ENCODE measurements at places on chromosomes 16 and 17. TPM values are rescaled to one million over a fixed set of nuclear protein-coding genes. Genes with fewer than 3 reads are reported as not detected.

The CD300C gene
- polyA plus RNA-seq, result 1.1 TPM

The RUNDC3A gene
- polyA plus RNA-seq, result 2.5 TPM

The FBXL20 gene
- polyA plus RNA-seq, result 1.8 TPM

- H3K4me3 ChIP-seq, result no peak overlapping the region
- peaks cover 17% of the 10 kb centered on the region for H3K4me1 ChIP-seq
- H3K27me3 ChIP-seq, result no peaks in the 10 kb centered on the region
- H3K27ac ChIP-seq, result peak overlapping the region; percentile 52
- DNase-seq, result peak; percentile 63
- H3K36me3 ChIP-seq, result no peaks in the 10 kb centered on the region
These were observed 12.9 kb downstream of the TRIM37 start for GRCh38 chr17:59093702-59094231.

DNA sequence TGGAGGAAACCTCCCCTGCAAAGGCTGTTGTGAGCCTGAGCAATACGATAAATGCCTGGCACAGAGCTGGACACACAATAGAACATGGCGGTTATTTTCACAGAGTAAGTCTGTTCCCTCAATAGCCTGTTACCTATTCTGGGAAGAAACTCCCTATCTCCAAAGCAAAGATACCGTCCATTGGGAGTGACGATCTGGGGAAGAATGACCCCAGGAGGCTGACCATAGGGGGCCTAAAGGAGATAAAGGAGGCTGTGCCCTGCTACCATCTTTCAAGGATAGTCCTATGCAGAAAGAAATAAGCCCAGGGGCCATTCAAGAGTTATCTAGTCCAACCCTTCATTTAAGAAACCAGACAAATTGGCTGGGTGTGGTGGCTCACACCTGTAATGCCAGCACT lies 4.1 kb upstream of the AXIN2 start:
- H3K36me3 ChIP-seq, result no peaks in the 10 kb centered on the region
- no peak for DNase-seq
- H3K27ac ChIP-seq, result peak overlapping the region; percentile 74
- H3K4me1 ChIP-seq, result no peaks in the 10 kb centered on the region
- no peak overlapping the region for H3K4me3 ChIP-seq
- no peaks in the 10 kb centered on the region for H3K27me3 ChIP-seq

- H3K4me3 ChIP-seq, result no peak overlapping the region
- H3K36me3 ChIP-seq, result peaks cover 73% of the 10 kb centered on the region
- no peaks in the 10 kb centered on the region for H3K27me3 ChIP-seq
These were observed 21.1 kb upstream of the SPATA32 start for GRCh38 chr17:45282683-45283644.

The FMNL1 gene
- polyA plus RNA-seq, result 9.2 TPM

DNA sequence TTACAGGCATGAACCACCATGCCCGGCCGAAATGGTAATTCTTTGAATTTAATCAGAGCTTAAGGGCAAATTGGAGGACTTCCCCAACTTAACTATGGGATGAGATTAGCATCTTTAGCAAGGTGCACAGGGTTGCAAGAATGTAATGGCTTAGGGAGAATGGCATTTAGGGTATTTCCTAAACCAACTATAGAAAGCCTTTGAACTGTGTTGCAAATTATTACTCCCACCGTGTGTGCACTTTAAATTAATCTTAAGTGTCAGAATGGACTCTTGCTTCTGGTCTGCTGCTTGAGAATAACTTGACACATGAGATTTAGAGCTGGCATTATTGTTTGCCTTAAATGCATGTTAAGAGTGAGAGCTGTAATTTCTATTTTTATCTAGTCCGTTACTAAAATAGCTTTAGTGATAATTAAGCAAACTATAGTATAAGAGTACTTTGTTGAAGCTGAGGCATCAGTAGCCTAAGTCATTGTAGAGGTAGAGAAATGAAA lies 59.8 kb downstream of the TUBD1 start:
- H3K27me3 ChIP-seq, result no peaks in the 10 kb centered on the region
- no peak for DNase-seq
- no peaks in the 10 kb centered on the region for H3K36me3 ChIP-seq
- peak overlapping the region; percentile 36 for H3K27ac ChIP-seq
- peaks cover 58% of the 10 kb centered on the region for H3K4me1 ChIP-seq

GRCh38 chr17:82808921-82809905 lies 30.6 kb downstream of the ZNF750 start:
- peaks cover 33% of the 10 kb centered on the region for H3K36me3 ChIP-seq
- DNase-seq, result no peak
- no peak overlapping the region for H3K4me3 ChIP-seq

GRCh38 chr17:34412534-34412933 lies 49.5 kb upstream of the CCL1 start:
- no peak overlapping the region for H3K27ac ChIP-seq
- DNase-seq, result no peak
- H3K27me3 ChIP-seq, result peaks cover 9% of the 10 kb centered on the region
- H3K4me3 ChIP-seq, result no peak overlapping the region

The SCN4A gene
- polyA plus RNA-seq, result 0.52 TPM

GRCh38 chr17:7235693-7236665 lies 1.7 kb upstream of the DVL2 start:
- peaks cover 18% of the 10 kb centered on the region for H3K36me3 ChIP-seq
- H3K27ac ChIP-seq, result peak overlapping the region; percentile 92
- no peak overlapping the region for H3K4me3 ChIP-seq

DNA sequence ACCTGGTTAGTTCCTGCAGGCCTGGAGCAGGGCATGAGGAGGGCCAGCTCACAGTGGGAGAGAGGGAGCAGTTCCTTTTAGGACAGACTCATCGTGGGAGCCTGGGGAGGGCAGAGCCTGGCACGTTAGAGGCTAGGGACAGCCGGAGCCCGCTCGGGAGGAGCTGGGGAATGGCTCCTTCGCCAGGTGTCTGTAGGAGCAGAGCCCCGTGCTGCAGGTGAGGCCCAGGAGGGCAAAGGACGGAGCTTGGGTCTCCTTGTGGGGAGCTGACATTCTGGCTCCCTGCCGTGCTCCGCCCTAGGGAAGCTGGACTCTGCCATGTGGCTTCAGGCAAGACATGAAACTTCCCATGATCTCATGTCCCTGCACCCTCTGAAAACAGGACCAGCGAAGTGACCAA lies 18.7 kb upstream of the MTSS2 start:
- no peaks in the 10 kb centered on the region for H3K27me3 ChIP-seq
- DNase-seq, result no peak
- H3K4me3 ChIP-seq, result no peak overlapping the region
- H3K36me3 ChIP-seq, result no peaks in the 10 kb centered on the region

The KRT31 gene
- polyA plus RNA-seq, result not detected

The NXN gene
- 8.4 TPM for polyA plus RNA-seq

DNA sequence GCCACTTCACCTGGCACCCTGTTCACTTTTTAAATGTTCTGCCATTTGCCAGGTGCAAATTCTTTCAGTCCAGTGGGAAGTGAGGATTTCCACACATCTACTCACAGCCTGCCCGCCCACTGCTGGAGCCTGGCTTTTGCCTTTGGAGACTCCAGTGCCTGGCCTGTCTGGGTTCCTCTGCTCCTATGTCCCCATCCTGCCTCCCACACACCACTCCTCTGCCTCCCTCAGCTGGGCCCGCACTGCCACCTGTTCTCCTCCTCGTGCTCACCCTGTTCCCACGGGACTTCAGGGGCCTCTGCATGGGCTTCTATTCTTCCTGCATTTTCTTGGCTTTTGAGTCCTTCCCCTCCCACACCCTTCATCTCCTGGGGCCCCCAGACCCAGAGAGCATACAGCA lies 7.9 kb upstream of the NDRG4 start:
- H3K27ac ChIP-seq, result no peak overlapping the region
- no peaks in the 10 kb centered on the region for H3K36me3 ChIP-seq
- DNase-seq, result no peak
- peaks cover 6% of the 10 kb centered on the region for H3K4me1 ChIP-seq
- no peak overlapping the region for H3K4me3 ChIP-seq

The ACSM2B gene
- not detected for polyA plus RNA-seq

DNA sequence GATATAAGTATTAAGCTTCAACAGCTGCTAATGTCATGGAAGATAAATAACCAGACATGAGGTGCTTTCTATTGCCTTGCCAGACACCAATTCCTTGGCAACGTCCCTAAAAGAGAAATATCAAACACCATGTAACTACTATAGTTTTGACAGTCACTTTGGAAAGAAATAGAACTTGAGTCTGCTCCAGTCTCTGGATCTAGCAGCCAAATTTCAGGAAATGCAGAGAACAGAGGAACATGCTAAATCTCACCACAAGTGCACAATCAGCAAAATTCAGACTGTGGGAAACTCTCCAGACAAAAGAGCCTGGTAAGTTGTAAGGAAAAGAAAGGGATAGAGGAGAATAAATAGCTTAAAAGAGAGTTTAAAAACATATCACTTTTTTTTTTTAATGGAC lies 28.4 kb upstream of the TANC2 start:
- H3K36me3 ChIP-seq, result no peaks in the 10 kb centered on the region
- H3K27me3 ChIP-seq, result no peaks in the 10 kb centered on the region
- no peak overlapping the region for H3K27ac ChIP-seq
- no peaks in the 10 kb centered on the region for H3K4me1 ChIP-seq
- no peak for DNase-seq

The IRX3 gene
- 0.10 TPM for polyA plus RNA-seq

GRCh38 chr16:14399378-14400284 lies 230.4 kb downstream of the PARN start:
- no peaks in the 10 kb centered on the region for H3K36me3 ChIP-seq
- DNase-seq, result peak; percentile 79
- H3K4me1 ChIP-seq, result peaks cover 23% of the 10 kb centered on the region
- H3K27me3 ChIP-seq, result no peaks in the 10 kb centered on the region
- H3K4me3 ChIP-seq, result no peak overlapping the region

DNA sequence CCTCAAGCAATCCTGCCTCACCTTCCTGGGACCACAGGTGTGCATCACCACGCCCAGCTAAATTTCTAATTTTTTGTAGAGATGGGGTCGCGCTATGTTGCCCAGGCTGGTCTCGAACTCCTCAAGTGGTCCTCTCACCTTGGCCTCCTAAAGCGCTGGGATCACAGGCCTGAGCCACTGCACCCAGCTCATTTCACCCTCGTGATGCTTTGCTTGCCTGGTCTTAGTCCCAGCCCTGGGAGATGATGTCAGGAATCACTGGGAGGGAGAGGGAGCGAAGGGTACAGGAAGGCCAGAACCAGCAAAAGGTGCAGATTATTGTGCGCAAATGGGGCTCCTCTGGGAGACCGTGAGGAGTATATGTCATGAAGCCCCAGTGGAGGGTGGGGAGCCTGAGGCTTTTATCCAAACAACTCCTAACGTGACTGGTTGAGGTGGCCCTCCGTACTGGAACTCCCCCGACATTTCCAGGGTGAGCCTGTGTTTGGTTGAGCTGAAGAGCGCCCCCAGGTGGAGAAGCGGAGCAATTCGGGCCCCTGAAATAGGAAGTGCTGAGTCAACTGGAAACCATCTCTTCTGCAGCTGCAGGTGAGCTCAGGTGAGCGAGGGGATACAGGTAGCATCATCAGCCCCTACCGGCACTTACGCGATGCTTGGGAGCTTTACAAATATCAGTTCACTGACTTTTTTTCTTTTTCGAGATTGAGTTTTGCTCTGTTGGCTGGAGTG lies 41.2 kb upstream of the HAPSTR1 start:
- no peak overlapping the region for H3K27ac ChIP-seq
- no peak for DNase-seq
- no peak overlapping the region for H3K4me3 ChIP-seq
- no peaks in the 10 kb centered on the region for H3K4me1 ChIP-seq

- no peaks in the 10 kb centered on the region for H3K36me3 ChIP-seq
- H3K27ac ChIP-seq, result no peak overlapping the region
- H3K4me3 ChIP-seq, result no peak overlapping the region
- no peak for DNase-seq
- H3K4me1 ChIP-seq, result no peaks in the 10 kb centered on the region
- no peaks in the 10 kb centered on the region for H3K27me3 ChIP-seq
These were observed 126.6 kb downstream of the C16orf95 start for GRCh38 chr16:87190288-87191230.

DNA sequence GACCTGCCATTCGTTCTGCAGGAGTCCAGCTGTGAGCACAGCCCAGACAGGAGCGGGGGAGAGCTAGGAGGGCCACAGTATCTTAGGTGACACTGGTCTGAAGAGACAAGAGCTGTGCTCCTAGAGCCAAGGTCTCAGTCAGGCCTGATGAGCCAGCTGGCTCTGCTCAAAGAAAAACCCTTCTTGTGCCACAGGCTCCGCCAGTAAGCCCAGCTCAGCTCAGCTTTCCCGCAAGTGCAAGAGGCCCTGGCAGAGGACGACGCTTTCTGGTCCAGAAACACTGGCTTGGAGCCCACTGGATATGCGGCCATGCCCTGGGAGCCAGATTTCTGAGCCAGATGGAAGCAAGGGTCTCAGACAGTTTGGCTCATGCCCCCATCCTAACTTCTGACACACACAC lies 23.9 kb downstream of the PEMT start:
- H3K4me1 ChIP-seq, result peaks cover 23% of the 10 kb centered on the region
- no peaks in the 10 kb centered on the region for H3K36me3 ChIP-seq
- DNase-seq, result peak; percentile 89
- peak overlapping the region; percentile 40 for H3K27ac ChIP-seq
- H3K27me3 ChIP-seq, result no peaks in the 10 kb centered on the region

The ZSCAN32 gene
- 8.6 TPM for polyA plus RNA-seq

DNA sequence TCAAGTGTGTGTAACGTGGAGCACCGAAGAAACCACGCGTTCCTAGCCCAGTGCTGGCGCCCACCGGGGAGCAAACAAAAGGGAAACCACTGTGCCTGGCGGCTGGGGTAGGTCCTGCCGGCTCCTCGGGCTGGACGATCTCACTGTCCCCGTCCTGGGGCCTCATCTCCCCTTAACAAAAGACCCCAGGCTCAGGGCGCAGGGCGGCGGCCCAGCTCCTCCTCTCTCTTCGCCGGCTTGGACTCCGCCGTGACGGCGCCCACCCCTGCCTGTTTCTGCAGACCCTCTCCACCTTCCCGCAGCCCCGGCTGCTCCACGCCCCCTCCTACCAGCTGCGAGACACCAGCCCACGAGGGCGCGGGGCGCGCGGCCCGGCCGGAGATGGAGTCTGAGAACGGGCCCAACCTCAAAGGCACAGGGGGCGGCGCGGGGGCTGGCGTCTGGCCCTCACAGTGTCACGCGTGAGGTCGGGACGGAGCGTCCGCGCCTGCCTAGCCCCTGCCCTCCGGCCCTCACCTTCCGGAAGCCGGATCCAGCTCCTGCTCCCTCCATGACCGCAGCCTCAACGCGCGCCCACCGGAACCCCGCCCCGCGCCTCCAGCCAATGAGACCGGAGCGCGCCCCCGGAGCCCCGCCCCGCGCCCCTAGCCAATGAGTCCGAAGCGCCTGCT lies at the start of gene CENPX:
Gene CENPX, minus strand, starts transcription at position 569 of the 671 bp plus-strand sequence. Its CDS starts 17 bp downstream, at position 552.
- no peaks in the 10 kb centered on the region for H3K27me3 ChIP-seq
- peak within 1 kb of the TSS; percentile 75 for H3K27ac ChIP-seq
- H3K4me1 ChIP-seq, result peaks cover 40% of the 10 kb centered on the region
- H3K4me3 ChIP-seq, result peak within 1 kb of the TSS; percentile 98

The TMED6 gene
- not detected for polyA plus RNA-seq

- no peak overlapping the region for H3K4me3 ChIP-seq
- H3K36me3 ChIP-seq, result no peaks in the 10 kb centered on the region
- H3K27ac ChIP-seq, result no peak overlapping the region
- peaks cover 36% of the 10 kb centered on the region for H3K4me1 ChIP-seq
- H3K27me3 ChIP-seq, result peaks cover 43% of the 10 kb centered on the region
These were observed 2.9 kb downstream of the PHOSPHO1 start for GRCh38 chr17:49227436-49228261.

The SLC52A1 gene
- polyA plus RNA-seq, result not detected

The HEATR9 gene
- not detected for polyA plus RNA-seq

The CACNA1G gene
- polyA plus RNA-seq, result under 0.01 TPM

Data from sigmoid colon (tissue), 7 donors.